Stimulated activated CD8-positive, alpha-beta memory T cell treated with anti-CD3 and anti-CD28 coated beads, Interleukin-4, amount 100 ng/mL, for 1 hour (primary cell): ENCODE measurements at places on chromosomes 11 and 22.
A peak's percentile ranks its signal among the peaks of the same experiment; 100 is the strongest.

- no peak for DNase-seq
Measured at GRCh38 chr11:127193950-127194349, 193.4 kb upstream of the KIRREL3 start.

GRCh38 chr11:16788141-16789062, 50.0 kb downstream of the C11orf58 start:
- DNase-seq = peak; percentile 8

GRCh38 chr22:43142880-43143562, at the start of gene MCAT:
MCAT (minus strand) TSS chr22:43143398; CDS start chr22:43143348, 50 bp downstream.
- DNase-seq = peak; percentile 40

- no peak for DNase-seq
Measured at GRCh38 chr11:69691463-69691862, 12.4 kb downstream of the FGF19 start.

- DNase-seq = no peak
Measured at GRCh38 chr11:118607401-118608359, at the start of gene PHLDB1. PHLDB1 (plus strand) TSS chr11:118607615; CDS start chr11:118613837, 6,222 bp downstream.

DNA sequence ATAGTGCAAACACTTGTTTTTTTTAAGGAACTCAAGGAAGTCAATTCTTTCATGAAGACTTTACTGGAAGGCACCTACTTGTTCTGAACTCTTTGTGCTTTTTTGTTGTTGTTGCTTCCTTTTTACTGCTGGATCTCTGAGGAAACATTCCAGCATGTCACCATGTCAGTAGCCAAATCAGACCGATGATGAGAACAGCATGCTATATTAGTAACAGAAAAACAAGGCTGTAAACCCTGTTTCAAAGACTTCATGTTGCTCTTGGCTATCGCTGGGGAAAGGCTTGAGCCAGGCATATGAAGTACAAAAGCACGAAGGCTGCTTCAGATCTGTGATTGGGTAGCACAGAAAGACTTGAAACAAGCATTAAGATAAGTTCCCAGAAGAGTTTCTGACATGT, 125.6 kb upstream of the SLC5A12 start:
- no peak for DNase-seq

GRCh38 chr11:128737704-128738103, 43.8 kb downstream of the FLI1 start:
- DNase-seq = no peak

- no peak for DNase-seq
Measured at GRCh38 chr11:127063241-127063640, 62.7 kb upstream of the KIRREL3 start.

DNA sequence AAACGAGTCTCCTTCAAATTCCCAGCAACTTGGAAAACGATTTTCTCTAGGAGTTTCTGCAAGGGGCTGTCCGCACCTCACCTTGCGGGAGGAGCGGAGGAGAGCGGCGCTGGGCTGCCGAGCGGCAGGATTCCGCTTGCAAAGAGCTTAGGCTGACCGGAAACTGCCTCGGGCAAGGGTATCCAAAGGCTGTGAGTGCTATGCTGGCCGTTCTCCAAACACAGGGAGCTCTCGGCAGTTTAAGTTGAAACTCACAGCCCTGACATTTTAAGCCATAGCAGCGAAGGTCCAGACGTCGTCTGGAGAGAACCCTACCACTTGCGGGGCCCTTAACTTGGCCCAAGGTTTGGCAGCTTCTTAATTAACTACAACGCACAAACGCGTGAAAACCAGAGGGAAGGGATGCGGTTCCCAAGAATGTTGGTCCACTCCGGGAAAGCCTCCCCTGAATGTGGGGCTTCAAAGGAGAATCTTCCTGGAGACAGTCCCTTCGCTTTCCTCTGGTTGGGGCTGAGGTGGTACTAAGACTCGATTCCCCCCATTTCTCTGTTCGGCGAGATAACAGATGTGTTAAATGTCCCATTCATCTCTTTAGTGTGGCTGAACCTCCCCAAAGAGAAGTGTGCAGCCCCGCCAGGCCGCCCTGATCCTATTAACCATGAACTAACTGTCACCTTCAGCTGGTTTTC, 1.1 kb upstream of the DBX1 start:
- no peak for DNase-seq

DNA sequence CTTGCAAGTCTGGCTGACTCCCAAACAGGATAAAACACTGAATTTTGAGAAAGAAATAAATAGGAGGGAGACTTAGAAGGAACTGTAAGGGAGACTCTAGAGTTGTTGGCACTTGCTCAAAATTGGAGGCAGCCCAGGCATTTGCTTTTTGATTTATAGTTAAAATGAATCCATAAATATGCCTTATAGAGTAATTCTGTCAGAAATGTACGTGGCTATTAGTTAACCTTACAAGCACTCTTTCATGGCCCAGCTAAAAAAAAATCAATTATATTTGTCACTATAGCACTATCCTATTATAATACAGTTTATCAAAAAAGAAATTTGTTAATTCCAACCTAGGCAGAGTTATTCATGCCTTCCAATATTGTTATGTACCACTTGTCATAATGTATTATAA, 1000.0 kb upstream of the CHORDC1 start:
- DNase-seq = no peak

DNA sequence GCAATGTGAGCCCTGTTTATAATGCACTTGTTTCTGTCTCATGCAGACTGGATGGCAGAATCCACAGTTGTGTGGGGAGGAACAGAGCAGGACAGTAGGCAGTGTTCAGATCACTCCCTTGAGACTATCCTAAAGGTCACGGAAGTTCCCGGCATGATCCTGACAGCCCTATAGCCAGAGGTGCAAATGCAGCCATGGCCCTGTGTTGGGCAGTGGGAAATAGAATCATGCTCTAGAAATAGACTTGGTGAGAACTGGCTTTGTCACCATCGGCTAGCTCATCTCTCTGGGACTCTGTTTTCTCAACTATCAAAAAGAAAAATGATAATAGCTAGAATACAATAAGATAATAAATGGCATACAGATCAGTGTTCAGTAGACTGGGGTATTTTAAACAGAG, 123.2 kb downstream of the FEZ1 start:
- DNase-seq = no peak

- DNase-seq = no peak
Measured at GRCh38 chr11:92297567-92298553, 73.2 kb downstream of the FAT3 start.

DNA sequence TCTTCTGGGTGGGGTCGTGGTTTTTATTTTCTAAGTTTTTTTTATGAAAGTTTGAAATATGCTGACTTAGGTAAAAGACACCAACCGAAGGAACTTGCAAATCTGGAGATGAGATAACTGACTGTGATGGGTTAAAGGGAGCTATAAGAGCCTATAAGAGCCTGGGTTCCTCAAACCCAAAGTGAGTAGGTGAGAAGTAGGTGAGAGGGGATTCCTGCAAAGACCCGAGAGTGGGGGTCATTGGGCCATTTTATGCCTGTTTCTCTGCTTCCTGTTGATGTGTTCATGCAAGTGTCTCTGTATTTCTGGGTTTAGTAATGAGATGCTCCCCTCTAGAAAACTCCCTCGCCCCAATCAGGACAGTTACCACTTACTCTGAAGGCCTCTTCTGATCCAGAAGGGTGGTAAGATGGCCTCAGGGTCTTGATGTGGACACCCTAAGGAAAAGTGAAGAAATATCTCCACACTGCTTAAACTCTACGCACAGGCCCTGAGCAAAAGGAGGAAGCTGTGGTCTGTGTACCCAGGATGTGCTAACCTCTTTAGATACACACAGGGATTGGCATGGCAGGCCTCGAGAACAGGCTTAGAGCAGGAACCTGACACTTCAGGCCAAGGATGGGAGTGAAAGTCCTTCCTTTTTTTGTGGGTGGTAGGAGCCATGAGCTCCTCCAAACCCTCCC, 1.8 kb downstream of the FLI1 start:
- no peak for DNase-seq

DNA sequence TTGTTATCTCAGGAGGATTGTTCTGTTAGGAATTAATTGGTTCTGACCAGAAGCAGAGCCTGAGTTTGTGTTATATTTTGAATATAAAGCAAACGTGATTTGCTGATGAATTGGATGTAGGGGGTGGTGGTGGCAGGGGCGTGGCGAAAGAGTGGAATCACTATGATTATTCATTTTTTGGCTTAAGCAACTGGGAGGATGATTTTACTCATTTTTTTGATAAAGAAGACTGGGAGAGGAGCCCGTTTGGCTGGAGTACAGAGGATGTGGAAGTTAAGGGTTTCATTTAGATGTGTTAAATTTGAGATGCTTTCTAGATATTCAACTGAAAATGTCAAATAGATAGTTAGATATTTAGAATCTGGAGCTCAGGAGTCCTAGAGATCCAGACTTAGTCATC, 83.4 kb upstream of the MYO18B start:
- DNase-seq = no peak

- DNase-seq = no peak
Measured at GRCh38 chr11:73218106-73218829, at the start of gene P2RY2. P2RY2 (plus strand) TSS chr11:73218281; CDS start chr11:73234160, 15,879 bp downstream.

DNA sequence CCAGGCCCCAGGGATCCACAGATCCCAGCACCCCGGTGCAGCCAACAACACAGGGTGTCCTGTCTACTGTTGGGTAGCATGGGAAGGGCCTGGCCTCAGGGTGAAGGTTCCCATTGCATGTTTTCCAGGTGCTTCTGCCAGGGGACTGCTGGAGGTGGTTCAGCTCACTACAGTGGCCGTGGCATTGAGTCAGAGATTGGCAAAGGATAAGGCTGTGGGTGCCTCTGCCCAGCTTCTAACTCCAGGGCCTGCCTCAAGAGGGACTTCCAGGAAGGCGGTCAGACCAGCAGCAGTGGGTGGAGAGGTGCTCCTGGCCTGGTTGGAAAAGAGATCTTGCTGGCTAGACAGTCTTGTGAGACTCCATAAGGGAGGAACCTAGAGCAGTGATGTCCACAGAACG, 20.9 kb downstream of the CSNK1E start:
- no peak for DNase-seq

DNA sequence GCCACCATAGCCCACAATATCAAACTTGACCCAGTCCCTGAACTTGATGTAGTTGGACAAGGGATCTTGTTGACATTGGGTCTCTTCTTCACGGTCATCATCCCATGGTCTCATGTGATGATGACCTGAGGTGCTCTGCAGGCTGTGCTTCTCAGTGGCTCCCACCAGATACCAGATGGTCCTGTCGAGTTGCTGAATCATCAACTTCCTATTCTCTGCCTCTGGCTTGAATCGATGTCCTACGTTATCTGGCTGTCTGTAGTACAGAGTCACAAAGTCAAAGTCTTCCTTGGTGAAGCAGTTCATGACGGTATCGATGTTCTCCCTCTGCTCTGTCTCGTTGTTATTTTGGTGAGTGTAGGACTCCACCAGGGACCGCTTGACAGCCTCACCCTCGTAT, 145.7 kb upstream of the ALDH3B2 start:
- DNase-seq = no peak

DNA sequence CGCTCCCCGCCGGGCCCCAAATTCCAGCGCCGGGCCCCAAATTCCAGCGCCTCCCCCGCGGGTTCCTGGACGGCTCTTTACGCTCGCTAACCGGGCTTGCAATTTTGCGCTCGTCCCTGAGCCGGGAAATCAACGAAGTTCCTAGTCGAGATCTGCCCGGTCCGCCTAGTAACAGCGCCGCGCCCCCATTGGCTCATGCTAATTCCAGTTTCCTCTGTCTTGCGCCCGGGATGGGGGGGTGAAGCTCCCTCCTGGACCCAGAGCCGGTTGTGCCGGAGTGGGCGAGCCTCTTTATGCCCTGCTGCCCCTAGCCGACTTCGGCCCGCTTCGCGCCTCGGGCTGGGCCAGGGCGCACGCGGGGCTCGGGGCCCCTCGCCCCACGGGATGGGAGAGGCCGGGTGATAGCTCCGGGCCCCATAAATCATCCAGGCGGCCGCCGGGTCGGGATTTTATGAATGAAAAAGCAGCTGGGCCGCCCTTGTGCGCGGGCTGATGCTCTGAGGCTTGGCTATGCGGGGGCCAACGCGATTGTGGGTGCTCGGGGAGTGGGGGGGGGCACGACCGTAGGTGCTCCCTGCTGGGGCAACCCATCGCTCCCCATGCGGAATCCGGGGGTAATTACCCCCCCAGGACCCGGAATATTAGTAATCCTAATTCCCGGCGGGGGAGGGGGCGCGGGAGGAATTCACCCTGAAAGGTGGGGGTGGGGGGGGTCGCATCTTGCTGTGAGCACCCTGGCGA, 1.8 kb upstream of the CCND1 start:
- DNase-seq = no peak

- no peak for DNase-seq
Measured at GRCh38 chr22:28817919-28818859, 17.8 kb upstream of the XBP1 start.

- DNase-seq = no peak
Measured at GRCh38 chr11:26418386-26418912, 86.5 kb downstream of the ANO3 start.

DNA sequence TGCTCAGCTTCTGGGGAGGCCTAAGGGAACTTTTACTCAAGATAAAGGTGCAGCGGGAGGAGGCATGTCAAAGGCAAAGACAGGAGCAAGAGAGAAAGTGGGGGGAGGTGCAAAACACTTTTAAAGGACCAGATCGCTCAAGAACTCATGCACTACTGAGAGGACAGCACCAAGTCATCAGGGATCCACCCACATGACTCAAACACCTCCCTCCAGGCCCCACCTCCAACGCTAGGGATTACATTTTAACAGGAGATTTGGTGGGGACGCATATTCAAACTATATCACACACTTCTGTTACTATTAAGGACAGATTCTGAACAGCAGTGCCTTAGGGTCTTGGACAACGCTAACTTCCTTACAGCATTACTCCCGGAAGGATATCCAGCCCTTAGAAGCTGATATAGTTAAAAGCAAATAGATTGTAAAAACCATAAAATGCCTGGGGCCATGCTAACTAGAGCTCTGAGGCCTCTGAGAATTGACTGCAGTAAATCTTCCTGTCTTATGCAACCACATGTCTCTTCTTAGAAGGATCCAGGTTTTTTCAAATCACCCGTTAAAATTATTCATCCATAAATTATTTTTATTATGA, 16.7 kb upstream of the ZC3H12C start:
- no peak for DNase-seq

DNA sequence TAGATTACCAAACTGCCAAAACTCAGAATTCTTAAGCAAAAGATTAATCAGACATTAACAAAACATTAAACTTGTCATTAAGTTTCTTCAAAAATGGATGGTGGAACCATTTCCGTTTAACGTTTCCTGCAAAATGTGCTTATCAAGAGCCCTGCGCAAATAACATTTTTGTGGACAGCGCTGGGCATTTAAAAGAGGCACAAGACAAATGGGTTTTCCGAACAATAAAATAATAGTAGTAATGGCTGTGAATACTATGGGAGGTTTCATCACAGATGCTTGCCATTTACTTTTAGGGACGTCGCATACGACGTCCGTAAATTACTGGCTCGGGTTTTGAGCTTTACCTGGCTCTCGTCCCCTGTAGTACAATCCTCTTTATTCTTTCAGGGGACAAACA, 1.1 kb downstream of the NPAT start:
- DNase-seq = no peak
